HFFc6 (cell line): ENCODE measurements at places on chromosomes 1 and 21. TPM values are rescaled to one million over a fixed set of nuclear protein-coding genes. Genes with fewer than 3 reads are reported as not detected.

RGSL1 gene
- total RNA-seq, result not detected in 3 replicates

CEPT1 gene
- total RNA-seq, result 28.1 to 36.2 TPM (median 33.9 TPM) in 3 replicates

RGS16 gene
- total RNA-seq, result 0.25 to 0.42 TPM (median 0.33 TPM) in 3 replicates

SPATA45 gene
- not detected in 3 replicates for total RNA-seq

ZNF326 gene
- 14.7 to 17.9 TPM (median 17.1 TPM) in 3 replicates for total RNA-seq

CAPN8 gene
- not detected in 3 replicates for total RNA-seq

GPR161 gene
- 11.8 to 14.5 TPM (median 12.8 TPM) in 3 replicates for total RNA-seq

CELA3B gene
- not detected in 3 replicates for total RNA-seq

TPTE gene
- total RNA-seq, result not detected in 3 replicates

SNX7 gene
- total RNA-seq, result 24.6 and 31.0 TPM in 2 replicates

URB2 gene
- total RNA-seq, result 10.8 to 14.2 TPM (median 11.6 TPM) in 3 replicates

CR1L gene
- not detected in 2 replicates for total RNA-seq

FAM229A gene
- total RNA-seq, result 1.3 to 2.3 TPM (median 2.0 TPM) in 3 replicates

CRYAA gene
- not detected in 3 replicates for total RNA-seq
